ENCODE measurements at places on chromosomes 4 and X.
A peak's percentile ranks its signal among the peaks of the same experiment; 100 is the strongest.

DNA sequence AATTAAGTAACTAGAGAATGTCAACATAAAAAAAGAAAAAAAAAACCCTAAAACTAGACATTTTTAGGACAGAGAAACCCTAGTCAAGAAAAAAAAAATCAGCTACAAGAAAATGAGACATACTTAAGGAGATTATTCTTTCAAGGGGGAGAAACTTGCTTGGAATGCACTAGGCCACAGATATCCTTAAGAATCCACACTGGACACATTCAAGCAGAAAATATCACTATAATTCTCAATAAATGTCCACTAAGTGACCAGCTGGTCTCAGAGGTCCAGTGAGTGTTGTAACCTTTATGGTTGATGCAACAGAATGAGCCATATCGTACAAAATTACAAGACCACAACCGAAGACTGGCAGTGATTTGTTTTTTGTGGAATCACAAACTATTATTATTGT lies 15.6 kb upstream of the IBSP start:
- no peak for DNase-seq

DNA sequence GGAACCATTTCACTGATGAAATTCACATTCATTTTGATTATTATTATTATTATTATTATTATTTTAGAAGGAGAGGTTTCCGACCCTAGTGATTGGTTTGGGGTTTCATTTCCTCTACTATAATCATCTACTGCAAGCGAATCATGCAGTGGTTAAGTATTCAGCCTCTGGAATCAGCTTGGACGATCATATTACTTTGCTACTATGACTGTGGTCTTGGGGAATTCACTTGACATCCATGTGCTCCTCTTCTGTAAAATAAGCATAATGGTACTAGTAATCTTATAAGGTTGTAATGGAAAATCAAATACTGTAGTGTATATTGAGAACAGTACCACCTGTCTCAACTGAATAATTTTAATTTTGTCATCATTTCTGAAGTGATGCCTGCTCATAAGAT lies 132.1 kb upstream of the SLC4A4 start:
- no peak for DNase-seq

- no peak for DNase-seq
These were observed 1067.7 kb downstream of the C4orf33 start for GRCh38 chr4:130163701-130164100.

DNA sequence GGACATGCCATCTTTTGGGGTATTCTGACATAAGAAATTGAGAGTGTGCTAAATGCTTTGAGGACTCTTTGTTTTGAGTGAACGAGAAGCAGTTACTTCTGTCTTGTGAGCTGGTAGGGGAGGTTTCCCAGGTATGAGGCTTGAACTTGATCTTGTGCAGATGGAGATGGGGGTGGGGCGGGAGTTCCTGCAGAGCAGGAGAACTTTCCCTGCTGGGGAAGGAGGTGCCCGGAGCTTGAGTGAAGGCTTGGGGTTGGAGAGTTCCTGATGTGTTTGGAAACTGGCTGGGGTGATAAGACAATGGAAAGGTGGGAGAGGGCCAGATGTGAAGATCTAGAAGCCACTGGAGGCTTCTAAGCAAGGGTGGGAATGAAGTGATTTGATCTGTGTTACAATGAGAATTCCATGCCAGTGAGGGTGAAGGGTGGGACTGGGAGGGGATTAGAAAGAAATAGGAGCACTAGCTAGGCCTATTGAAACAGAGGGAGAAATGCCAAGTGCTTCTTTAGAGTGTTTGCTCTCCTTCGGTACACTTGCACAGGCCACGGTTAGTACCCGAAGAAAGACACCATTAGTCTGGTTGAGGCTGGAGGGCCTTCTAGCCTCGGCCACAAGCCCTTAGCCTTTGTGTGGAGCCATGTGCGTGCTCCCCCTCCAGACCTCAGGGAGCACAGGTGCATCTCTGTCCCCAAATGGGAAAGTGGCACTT lies 103.5 kb upstream of the STOX2 start:
- DNase-seq = no peak

DNA sequence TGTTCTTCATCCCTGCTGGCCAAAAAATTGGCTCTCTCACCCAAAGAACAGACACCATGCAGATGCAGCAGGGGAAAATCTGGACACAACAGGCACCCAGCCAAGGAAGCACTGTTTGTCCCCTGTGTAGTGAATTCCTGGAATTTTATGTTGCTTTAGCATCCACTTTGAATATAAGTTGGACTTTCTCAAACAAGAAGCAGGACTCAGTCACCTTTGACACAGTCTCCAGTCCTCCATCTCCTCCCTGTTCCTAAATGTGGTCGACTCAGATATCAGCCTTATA lies 11.8 kb downstream of the ZNF182 start:
- no peak for DNase-seq

- DNase-seq = no peak
These were observed 186.3 kb downstream of the C4orf33 start for GRCh38 chr4:129282293-129282692.

- no peak for DNase-seq
These were observed 238.7 kb downstream of the DHRSX start for GRCh38 chrX:2261831-2262667.

DNA sequence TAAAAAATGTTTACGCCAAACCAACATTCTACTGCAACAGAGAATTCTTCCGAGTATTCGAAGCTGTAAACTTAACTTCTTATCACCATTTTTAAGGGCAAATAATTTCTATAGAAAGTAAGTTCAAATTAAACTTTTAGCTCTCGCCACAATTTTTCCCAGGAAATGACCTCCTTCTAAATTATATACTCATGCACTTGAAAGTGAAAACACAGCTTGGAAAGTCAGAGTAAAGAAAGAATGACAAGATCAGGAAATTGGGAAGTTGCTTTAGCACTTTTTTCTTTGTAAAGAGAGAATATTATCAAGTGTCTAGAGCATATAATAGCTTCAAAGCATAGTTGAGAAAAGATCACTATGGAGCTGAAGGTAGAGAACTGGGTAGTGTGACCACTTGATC lies 1.2 kb downstream of the CYBB start:
- no peak for DNase-seq

DNA sequence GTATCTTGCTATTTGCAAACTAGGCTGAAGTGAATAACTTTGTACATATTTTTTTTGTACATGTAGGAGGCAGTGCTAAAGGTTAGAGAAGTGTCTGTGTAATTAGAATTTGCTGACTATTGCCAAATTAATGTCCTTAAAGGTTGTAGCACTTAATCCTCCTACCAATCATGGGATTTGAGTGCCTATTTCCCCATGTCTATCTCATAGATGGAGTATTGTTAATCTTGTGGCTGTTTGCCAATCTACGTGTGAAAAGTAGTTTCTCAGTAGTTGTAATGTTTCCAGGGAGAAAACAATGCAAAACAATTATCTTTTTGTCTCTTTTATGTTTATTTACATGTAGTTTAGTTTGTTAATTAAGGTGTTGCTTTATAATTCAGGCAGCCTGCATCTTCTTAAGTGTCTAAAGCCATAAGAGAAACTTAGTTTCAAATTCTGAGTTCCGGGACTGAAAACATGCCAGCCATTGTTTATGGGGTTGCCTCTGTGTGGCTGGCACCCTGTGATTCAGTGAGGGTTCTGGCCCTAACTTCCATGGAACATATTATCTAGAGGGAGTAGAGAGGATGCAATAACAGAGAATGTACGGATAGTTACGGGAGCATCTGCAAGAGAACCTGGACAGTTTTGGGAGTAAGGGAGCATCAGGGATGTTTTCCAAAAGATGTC lies 142.4 kb downstream of the KLHL8 start:
- DNase-seq = no peak

- DNase-seq = no peak
These were observed 13.4 kb downstream of the NSDHL start for GRCh38 chrX:152844256-152844655.

GRCh38 chr4:148757171-148757570 lies 315.0 kb upstream of the NR3C2 start:
- no peak for DNase-seq

GRCh38 chrX:48475296-48475695 lies 703 bp upstream of the FTSJ1 start:
- no peak for DNase-seq

DNA sequence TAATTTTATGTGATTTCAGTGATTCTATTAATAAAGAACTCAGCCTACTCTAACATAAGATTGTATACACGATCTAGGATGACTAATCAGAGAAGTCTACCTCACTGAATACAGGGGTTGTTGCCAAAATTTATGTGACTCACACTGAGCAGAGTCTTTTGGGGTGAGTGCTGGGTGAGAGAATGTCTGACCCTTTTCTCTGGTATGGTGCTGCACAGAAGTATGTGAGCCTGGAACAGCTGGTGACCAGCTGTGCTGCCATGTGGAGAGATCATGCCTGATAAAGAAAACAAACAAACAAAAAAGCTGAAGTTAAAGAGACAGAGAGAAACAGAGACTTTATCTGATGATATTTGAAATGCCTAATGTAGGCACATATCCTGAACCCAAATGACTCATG lies 618.1 kb upstream of the GRIA3 start:
- no peak for DNase-seq

DNA sequence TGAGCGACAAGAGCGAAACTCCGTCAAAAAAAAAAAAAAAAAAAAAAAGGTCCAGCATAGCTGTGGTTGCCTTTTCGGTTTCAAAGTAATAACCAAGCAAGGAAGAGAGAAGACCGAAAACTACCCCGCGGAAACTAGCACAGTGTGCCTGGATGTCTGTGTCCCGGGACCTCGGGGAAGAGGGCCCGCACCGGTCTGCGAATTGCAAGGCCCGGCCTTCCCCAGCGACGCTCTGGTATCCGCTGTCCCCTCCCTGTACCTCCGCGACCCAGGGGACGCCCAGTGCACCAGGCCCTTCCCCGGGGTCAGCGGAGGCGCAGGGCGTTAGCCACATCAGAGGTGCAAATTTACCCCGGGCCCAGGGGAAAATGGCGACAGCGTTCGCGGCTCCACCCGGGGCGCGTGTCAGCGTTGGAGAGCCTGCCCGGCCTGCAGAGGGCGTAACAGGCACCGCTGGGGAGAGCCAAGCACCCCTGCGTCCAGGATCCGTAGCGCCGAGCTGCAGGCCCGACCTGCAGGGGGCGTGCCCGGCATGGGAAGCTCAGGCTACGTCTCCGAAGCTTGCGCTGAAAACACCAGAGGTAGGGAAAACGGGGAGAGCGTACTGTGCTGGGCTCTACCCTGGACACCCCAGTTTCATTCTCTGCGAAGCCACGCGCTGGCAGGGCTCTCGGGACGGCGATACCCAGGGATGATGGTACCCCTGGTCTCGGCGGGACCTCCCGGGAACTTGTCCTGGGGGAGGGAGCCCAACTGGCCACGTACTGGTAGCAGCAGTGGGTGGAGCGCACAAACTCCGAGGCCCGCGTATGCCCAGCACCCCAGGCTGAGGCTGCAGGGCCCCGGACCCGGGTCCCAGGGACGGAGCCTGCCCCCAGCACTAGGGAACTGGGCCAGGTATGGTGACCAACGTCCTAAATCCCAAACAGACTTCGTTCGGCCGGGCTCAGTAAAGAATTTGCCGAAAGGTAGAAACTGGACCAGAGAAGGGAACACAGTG lies 16.2 kb downstream of the NKX6-1 start:
- peak; percentile 10 for DNase-seq

GRCh38 chr4:101018836-101019235 lies 328.5 kb downstream of the PPP3CA start:
- peak; percentile 44 for DNase-seq

GRCh38 chr4:120202222-120202621 lies 135.6 kb upstream of the MAD2L1 start:
- no peak for DNase-seq

DNA sequence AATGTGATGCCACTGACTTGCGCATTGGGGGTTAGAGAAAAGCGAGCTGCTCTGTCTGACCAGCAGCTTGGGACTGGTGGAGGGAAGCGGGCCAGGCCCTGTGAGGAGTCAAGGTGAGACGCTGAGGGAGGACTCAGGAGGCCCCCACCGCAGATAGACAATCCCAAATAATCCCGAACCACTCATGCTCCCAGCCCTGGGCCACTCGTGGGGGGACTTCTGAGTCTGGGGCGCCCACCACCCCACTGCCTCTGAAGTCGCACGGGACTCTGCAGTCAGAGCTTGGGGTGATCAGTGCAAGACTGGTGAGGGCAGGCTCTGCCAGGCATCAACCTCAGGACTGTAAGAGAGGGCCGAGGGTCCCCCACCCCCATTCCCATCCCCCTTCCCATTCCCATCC lies 6.9 kb downstream of the MAGEA4 start:
- no peak for DNase-seq

GRCh38 chr4:8939160-8939839 lies 67.7 kb upstream of the HMX1 start:
- DNase-seq = no peak

GRCh38 chr4:123455360-123455759 lies 58.8 kb downstream of the SPRY1 start:
- no peak for DNase-seq

DNA sequence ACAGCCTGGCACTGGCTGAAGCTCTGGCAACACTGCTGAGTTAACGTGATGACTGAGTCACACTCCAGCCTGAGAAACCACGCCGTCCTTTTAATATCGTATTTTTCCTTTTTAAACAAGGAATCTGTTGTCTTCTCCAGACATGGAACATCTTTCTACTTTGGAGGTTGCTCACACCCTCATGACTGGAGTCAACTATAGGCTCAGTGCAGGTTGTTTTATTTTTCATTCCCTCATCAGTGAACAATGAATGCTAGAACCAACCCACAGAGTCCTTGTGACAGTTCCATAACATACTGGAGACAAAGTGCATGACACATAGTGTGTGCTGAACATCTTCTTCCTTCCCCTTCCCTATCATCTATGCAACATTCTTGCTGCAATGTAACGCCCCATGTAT lies 76.8 kb upstream of the CPEB2 start:
- DNase-seq = no peak

DNA sequence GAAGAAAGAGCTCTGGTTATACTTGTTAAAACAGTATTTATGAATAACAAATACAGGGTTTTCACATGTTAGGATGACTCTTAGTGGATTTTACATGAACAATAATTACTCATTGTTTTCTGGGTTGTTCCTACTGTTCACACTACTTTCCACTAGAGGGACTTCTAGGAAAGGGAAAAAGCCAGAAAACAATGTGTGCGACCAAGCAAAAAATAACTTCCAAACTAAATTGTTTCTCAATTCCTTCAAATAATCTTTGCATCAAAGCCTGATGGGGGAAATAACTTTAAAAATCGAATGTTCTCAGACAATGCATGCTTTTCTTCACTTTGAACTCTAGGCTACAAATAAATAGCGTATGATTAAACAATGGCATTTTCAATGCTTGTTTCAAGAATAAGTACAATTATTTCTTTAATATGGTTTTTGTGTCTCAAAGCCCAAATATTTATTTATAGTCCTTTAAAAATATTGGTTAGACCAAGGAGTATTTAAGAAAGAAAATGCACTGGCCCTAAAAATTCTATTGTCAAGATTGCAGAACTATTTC lies 72.1 kb upstream of the ETNPPL start:
- no peak for DNase-seq

DNA sequence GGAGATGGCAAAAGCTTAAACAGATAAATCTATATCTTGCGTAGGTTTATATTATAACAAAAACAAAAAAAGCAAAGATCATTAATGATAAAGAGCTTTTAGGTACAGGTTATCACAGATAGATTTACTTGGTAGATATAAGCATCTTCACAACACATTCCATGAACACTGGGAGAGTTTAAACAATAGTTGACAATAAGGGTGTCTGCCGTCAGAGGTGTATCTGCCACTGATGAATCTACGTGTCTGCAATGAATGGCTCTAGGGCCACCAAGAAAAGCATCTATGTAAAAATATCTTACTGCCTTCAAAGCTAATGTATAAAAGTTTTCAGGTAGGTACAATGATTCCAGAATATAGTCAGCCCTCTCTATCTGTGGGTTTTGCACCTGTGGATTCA lies 43.7 kb downstream of the RASGEF1B start:
- no peak for DNase-seq

- DNase-seq = no peak
These were observed 156.7 kb upstream of the FAM241A start for GRCh38 chr4:111988514-111988913.

GRCh38 chr4:23888421-23889319 lies 1.2 kb downstream of the PPARGC1A start:
- DNase-seq = no peak

Data from CD14-positive monocyte (primary cell).